Stimulated activated CD4-positive, alpha-beta T cell treated with anti-CD3 and anti-CD28 coated beads, Interleukin-2, amount 100 ng/mL, for 24 hours (primary cell): ENCODE measurements at places on chromosomes 16 and 17.

GRCh38 chr16:59899940-59900339 lies 1165.8 kb upstream of the GOT2 start:
- no peak for DNase-seq

DNA sequence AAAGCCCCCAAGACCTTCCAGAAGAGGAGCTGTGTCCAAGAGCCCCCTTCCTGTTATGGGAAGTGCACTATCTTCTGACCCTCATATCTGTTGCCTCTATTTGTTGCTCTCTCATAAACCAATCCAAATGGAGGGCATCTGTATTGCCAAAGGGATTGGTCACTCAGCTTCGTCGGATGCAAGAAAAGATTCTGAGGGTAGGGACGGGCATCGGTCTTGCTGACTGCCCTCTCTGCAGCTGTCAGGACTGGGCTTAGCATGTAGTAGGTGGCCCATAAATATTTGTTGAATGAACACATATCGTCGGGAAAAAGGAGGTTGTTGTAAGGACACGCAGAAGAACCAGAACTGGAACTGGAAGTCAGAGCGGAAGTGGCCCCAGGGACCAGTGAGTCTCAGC lies 44.1 kb downstream of the CCDC42 start:
- DNase-seq = no peak

GRCh38 chr17:66782851-66783250 lies 52.1 kb upstream of the CACNG5 start:
- DNase-seq = no peak

DNA sequence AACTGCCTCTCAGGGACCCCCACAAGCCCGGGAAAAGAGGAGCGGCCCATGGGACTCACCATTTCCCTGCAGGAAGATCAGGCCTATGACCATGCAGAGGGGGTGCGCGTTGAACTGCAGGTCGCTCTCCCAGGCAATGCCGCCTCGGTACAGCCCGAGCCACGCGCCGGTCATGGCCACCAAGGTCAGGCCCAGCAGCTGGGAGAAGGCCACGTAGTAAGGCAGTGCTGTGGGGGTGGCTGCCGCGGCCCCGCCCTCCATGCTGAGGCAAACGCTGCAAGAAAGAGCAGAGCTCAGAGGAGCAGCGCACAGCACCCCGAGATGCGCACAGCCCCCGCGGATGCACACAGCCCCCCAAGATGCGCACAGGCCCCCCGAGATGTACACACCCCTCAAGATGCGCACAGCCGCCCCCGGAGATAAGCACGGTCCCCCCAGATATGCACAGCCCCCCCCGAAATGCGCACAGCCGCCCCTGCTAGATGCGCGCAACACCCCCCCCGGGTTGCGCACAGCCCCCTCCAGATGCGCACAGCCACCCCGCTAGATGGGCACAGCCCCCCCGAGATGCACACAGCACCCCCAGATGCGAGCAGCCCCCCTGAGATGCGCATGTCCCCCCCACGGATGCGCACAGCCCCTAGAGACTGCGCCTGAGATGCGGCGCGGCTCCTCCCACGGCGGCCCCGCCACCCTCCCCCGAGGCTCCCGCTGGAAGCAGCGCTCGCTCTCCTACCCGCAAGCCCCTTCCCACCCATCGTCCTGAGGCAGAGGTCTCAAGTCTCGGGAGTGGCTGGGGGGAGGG lies 8.6 kb downstream of the CYB561 start:
- no peak for DNase-seq

DNA sequence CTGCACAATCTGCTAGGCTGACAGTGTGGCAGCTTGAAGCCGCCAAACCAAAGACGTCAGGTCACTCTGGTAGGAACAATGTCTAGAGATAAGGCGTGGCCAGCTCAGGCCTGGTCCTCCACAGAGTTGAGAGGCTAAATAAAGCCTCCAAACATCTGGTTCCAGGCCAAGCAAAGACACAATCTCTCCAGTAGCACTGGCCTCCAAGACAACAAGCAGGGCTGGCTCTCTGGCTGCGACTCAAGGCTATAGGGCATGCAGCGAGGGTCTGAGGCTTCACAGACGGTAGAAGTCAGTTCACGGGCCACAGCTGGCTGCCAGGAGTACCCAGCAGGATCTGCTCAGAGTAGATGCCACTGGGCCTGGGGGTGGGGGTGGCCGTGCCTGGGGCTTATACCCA lies 75.6 kb downstream of the ABR start:
- no peak for DNase-seq
